Natural killer cell treated with Interleukin-12 subunit alpha and Interleukin-12 subunit beta and Interleukin-15 and Interleukin-18, amount 100 ng/mL, for 72 hours (primary cell): ENCODE measurements at places on chromosomes 12 and 14.

GRCh38 chr14:70442750-70443149 lies 9.2 kb upstream of the ADAM21 start:
- no peak for DNase-seq

DNA sequence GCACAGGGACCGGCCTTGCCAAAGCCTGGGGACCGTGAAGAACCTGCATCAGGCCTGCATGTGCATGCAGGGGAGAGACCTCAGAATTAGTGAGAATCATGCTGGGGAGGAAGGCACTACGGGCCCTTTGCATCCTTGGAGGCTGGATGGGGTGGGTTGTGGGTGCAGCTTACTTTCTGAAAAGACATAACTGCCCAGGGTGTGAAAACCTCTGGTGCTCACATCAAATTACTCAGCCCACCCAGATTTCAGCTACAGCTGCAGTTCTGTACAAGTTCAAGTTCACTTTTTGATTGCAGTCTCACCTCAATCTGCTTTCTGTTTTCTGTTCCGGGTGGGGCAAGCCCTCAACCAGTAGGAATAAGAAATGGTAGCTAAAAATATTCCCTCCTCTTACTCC lies 130.6 kb downstream of the SLC15A4 start:
- no peak for DNase-seq

DNA sequence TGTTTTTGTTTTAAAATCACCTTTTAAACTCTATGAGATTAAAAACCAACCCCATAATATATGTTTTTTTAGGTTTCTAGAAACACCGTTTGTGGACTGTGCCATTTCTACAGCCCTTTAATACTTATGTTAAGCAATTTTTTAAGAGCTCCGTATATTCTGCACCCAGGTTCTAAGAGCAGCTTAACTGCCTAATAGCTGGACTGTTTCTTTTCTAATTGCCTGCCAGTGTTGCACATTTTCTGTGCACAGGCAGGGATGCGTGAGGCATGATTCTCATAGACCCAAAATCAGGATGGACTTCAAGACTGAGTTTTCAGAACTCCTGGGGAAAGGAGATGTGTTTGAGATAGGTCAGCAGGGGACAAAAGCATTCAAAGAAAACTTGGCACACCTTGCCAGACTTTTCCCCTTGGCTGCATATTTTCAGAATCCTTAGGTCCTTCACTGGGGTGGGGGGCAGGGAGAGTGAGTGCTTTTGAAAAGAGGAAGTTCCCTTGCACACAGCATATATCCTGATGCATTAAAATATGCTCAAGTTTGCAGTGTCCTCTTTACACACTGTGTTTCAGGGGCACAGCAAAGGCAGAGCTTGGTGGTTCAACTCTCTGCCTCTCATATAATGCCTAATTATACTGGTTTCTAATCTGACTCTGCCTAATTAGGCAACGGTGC lies 27.9 kb downstream of the TMEM30B start:
- DNase-seq = no peak

DNA sequence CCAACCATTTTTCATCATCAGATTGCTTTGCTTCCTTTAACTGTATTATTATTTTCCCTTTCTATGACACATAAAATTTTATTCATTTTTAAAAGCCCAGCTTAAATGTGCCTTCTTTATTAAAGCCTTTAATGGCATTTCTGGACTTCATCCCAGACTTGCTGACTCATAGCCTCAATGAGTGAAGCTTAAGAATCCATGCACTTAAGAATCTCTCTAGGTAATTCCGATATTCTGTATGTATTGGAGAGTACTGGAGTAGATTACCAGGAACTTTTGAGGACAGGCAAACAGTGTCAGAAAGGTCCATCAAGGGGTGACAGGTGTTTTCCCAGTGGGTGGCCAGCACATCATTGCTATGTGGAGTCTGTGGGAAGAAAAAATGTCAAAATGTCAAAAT lies 107.9 kb downstream of the PTPRQ start:
- DNase-seq = no peak

DNA sequence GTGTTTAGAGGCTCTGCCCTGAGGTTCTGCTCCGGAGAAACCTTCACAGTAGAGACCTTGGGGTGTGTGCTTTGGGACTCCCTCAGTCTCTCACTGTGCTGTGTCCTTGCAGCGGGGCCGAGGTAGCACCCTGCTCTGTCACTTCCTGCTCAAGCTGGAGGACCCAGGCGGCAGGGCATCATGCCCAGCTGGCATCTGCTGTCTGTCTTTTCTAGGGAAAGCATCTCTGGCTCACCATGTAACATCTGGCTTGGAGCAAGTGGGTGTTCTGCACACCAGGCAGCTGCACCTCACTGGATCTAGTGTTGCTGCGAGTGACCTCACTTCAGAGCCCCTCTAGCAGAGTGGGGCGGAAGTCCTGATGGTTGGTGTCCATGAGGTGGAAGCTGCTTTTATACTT lies 124.5 kb downstream of the ESRRB start:
- peak; percentile 38 for DNase-seq

- DNase-seq = no peak
Observed at GRCh38 chr14:68462683-68463082, 330.2 kb downstream of the ZFP36L1 start.

- no peak for DNase-seq
Observed at GRCh38 chr14:95258754-95259593, 60.7 kb downstream of the CLMN start.

DNA sequence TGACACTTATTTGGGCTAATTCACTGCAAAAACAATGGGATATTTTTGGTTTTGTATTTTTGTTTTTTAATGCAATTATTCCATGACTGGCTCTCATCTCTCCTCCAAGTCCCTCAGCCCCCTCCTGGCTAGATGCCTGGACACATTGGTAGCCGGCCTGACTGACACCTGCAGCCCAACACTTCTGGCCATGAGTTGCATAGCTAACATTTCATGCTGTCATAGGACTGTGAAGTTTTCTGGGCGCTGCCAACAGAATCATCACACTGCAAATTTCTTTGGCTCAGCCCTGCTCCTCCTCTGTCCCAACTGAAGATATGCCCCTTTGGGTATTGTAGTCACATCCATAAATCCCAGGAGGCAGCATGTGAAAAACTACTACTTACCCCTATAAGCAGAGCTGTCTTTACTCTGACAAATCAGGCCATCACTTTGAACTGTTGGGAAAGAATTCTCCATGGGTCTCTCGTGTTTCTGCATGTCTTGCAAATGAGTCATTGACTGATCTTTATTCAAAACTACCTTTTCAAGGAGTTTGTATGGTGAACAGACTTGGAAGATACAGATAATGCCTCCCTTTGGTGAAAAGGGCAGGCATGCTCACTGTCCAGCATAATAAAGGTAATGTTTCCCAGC lies 126.7 kb upstream of the LGR5 start:
- no peak for DNase-seq

DNA sequence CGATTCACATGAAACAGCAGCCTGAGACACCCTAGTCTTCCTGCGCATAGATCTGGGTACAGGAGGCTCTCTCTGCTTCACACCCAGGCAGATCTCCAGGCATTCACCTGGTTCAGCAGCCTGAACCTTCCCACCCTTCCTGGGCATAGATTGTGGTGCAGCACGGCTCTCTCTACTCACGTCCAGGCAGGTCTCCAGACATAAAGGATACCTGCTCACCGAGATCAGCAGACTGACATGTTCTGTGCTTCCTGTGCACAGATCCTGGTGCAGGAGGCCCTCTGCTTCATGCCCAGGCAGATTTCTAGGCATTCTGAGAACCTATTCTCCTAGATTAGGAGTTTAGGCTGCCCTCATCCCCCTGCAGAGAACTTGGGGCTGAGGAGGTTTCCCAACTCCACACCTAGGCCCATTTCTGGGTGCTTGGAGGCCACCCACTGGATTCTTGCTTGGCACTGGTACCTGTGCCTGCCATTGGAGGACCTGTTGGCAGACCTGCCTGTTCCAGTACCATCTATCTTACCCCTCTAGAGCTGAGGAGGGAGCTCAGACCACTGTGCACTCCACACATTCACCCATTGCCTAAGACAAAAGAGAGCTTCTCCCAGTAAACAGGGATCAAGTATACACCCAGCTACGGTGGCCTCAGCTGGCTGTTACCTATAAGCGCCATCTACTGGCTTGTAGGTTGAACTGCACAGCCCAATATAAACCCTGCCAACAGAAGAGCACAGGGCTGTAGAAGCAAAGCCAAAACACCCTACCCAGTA lies 28.0 kb upstream of the GARIN6 start:
- no peak for DNase-seq

DNA sequence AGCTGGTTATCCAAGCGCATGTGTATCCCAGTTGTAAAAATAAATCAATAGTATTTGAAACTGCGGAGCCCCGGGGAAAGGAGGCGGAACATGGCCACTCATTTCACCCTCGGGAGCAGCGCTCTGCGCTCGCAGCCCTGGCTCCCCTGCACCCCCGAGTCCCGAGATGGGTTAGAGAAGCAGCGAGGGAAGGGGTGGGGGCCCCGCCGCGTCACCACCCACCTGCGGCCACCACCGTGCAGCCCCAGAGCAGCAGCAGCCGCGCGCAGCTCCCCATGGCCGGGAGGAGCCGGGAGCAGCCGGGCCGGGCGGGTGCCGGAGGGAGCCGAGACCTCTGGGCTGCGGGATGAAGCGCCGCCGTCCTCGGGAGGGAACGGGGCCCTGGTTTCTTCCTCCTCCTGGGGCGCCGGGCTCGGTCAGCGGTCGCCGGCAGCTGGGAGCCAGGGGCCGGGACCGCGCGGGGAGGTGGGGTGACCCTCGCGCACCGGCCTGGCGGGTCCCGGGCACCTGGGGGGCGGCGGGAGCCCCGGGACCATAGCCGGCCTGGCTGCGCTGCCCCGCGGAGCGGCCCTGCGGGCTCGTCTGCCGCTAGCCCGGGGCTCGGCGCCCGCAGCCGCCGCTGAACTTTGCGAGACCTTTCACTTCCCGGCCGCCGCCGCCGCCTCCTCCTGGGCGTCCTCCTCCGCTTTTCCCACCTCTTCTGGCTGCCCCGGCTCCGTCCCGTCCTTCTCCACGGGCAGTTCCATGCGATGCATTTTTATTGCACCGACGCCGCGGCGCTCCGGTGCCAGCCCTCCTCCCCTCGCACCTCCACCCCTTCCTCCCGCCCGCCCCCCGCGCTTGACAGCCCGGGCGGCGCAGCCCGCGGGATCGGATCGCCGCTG lies at the start of gene NTN4:
NTN4 (minus strand) TSS at position 732 of the 884 bp plus-strand sequence; CDS start at position 277, 455 bp downstream.
- DNase-seq = peak; percentile 61

DNA sequence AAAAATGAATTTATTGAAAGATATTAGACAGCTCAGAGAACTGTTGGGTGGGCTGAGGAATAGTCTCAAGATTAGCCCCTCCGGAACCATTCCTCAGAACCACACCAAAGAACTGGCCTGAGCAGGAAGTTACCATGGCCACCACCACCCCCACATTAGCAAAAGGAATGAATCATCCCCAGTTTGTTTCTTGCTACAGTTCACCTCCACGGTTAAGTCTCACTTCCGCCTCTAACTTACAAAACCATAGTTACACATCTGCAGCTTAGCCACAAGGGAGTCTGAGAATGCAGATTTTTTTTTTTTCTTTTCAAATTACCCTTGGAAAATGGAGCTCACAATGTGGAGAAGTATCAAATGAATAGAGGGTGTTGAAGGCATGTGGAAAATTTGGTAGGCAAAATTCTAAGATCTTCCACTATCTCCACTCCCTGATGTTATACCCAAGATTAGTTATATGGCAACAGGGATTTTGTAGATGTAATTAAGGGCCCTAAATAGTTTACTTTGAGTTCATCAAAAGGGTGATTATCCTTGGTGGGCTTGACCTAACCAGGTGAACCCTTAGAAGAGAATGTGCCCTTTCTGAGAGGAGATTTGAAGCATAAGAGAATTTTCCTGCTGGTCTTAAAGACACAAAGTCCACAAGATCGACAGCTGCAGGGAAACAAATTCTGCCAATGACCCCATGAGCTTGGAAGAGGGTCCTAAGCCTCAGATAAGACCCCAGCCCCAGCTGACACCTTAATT lies 129.8 kb upstream of the KRR1 start:
- DNase-seq = peak; percentile 85

DNA sequence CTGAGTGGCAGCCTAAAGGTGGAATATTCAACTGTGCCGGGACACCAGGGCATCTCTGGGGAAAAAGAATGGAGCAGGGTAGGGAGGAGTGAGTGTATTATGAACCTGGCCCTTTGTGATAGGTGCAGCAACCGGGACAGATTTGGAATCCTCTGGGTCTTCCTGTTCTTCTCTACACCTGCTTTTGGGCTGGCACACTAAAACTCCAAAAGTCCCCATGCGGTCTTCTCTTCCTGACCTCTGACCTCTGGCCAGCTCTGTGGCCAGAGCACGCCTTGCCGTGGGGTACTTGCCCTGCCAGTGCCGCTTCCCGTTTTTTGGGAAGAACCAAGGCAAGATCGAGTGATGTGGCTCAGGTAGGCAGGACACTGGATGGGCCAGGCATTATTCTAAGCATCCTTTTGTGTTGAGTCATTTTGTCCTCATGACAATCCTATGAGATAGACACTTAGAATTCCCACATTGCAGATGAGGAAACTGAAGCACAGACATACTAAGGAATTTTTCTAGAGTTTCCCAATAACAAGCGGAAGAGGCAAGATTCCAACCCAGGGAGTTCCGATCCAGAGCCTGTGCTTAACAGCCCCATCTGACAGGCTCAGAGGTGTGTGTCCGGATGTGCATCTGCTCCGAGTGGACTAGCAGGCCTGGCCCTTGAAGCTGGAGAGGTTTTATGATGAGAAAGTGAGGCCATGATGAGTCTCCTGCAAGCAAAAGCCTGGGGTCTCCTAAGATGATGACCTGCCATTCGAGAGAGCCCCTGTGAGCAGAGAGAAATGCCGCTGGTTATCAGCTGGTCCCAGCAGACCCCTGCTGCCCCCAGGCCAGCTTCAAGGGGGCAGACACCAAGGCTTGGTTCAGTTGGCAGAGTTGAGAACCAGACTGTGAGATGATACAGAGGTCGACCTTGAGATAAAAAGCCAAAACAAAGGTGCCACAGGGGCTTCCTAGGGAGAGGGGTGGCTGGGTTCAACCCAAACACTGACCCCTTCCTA lies 67.9 kb upstream of the ESRRB start:
- DNase-seq = no peak

- no peak for DNase-seq
Observed at GRCh38 chr12:47821346-47821706, 1.6 kb upstream of the HDAC7 start.

DNA sequence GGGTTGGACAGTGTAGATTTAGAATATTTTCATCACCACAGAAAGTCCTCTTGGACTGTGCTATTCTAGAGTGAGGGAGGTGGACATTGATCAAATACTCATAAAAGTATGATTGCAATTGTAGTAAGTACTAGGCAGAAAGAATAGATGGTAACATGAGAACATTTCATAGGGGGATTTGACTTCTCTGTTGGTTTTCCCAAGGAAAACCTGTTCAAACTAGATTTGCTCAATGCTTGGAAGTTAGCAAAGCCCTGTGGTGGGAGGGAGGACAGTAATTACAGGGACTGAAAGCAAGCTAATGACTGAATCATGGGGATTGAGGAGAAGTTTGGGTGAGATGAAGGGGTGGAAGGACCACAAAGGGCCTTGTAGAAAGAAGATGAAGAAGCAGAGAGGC lies 24.4 kb upstream of the EID3 start:
- no peak for DNase-seq

DNA sequence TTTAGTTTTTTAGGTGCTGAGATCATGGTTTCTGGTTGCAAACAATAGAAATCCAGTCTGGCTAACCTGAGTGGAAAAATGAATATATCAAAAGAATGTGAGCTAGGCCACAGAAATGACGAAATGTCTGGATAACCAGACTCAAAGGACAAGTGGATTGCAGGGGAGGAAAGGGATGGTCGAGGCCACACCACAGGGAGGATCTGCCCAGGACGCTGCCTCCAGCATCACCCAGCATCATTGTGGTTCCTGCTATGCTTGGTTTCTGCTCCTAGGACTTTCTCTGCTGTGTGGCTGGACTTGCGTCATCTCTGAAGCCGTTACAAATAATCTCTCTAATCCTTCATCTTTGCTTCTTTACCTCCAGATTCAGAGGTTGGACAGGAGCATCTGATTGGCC lies 80.4 kb downstream of the TTC8 start:
- DNase-seq = no peak

GRCh38 chr12:120121766-120122293 lies 5.3 kb upstream of the RAB35 start:
- no peak for DNase-seq
